ENCODE measurements at places on chromosomes 11 and 22. TPM values are rescaled to one million over a fixed set of nuclear protein-coding genes. Genes with fewer than 3 reads are reported as not detected.

The MMP12 gene
- not detected for total RNA-seq

The FAT3 gene
- total RNA-seq: not detected

The MS4A3 gene
- not detected for total RNA-seq

The KRTAP5-9 gene
- not detected for total RNA-seq

The MAP6 gene
- total RNA-seq: 0.10 TPM

The C11orf52 gene
- not detected for total RNA-seq

The MMP13 gene
- total RNA-seq: not detected

The CARD18 gene
- not detected for total RNA-seq

The C22orf15 gene
- 2.2 TPM for total RNA-seq

The PANX3 gene
- total RNA-seq: not detected

The RBM4B gene
- total RNA-seq: 20.0 TPM

The MS4A4A gene
- not detected for total RNA-seq

The UQCC3 gene
- total RNA-seq: 8.1 TPM

Data from activated naive CD4-positive, alpha-beta T cell treated with anti-CD3 and anti-CD28 coated beads, Interleukin-2, amount 10 ng/mL, durations not matched to agents 5 hours and 36 hours (primary cell).